ENCODE measurements at places on chromosomes 1 and 21.

DNA sequence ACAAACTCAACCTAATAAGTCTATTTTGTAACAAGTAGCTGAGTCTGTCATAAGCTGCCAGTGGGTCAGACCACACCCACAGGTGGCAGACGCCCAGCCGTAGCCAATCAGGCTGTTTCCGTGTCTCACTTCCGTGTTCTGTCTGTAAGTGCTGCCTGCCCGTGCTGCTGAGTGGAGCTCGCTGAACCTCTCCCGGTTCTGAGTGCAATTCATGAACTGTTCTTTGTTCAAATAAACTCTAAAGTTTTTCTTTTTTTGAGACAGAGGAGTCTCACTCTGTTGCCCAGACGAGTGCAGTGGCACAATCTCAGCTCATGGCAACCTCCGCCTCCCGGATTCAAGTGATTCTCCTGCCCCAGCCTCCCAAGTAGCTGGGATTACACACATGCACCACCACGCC, 25.1 kb downstream of the POFUT2 start:
- DNase-seq, result no peak

- DNase-seq, result no peak
Observed at GRCh38 chr1:121472017-121472416, 287.2 kb downstream of the SRGAP2C start.

GRCh38 chr21:41929248-41929647, 24.6 kb downstream of the C2CD2 start:
- DNase-seq, result no peak

DNA sequence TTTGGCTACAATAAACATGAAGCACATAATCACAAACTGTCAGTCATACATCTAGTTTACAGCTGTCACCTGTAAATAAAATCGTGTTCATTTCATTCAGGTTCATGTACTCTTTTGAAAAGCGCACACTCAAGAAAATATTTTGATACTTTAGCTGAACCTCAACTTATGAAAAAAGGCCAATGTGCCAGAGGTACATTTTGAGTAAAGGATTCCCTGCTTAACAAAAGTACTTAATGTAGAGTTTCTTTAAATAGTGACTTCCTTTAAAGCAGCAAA, 37.7 kb upstream of the SLC30A10 start:
- no peak for DNase-seq

DNA sequence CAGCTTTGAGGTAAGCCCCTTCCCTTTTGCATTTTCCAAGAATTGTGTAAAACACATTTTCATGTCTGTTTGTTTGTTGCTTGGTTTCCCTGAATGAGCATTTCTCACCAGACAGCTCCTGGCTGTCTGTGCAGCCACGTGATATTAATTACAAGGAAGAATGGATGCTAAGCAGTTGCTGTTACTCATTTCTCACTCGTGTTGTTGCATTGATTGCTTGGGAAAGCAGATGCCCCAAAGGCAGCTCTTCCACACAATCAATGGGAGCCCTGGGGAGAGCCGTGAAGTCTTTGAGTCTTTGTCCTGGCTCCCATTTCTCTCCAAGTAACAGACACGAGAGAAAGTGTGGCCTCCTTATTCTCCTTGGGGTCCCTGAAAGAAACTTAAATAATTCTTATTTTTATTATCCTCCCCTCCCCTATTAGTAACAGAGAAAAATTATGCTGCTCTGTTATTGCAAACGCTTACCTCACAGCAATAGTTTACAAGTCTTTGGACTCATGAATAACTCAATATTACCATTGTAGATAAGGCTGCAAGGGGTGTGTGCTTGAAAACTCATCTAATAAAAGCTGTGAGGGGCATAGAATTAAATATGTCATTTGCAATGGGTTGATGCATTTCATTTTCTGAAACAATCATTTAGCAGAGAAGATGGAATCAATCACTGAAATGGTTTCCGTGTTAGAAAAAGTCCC, 127.7 kb upstream of the CAMK1G start:
- DNase-seq, result no peak

- DNase-seq, result peak; percentile 54
Observed at GRCh38 chr1:214989341-214989740, 93.2 kb upstream of the KCNK2 start.

GRCh38 chr1:246197076-246197475, 310.0 kb downstream of the SMYD3 start:
- no peak for DNase-seq

GRCh38 chr1:7265771-7266371, 480.6 kb downstream of the CAMTA1 start:
- DNase-seq, result peak; percentile 72
